Breast epithelium (tissue), 4 donors: ENCODE measurements at places on chromosomes 11 and 22.
A peak's percentile ranks its signal among the peaks of the same experiment; 100 is the strongest.

DNA sequence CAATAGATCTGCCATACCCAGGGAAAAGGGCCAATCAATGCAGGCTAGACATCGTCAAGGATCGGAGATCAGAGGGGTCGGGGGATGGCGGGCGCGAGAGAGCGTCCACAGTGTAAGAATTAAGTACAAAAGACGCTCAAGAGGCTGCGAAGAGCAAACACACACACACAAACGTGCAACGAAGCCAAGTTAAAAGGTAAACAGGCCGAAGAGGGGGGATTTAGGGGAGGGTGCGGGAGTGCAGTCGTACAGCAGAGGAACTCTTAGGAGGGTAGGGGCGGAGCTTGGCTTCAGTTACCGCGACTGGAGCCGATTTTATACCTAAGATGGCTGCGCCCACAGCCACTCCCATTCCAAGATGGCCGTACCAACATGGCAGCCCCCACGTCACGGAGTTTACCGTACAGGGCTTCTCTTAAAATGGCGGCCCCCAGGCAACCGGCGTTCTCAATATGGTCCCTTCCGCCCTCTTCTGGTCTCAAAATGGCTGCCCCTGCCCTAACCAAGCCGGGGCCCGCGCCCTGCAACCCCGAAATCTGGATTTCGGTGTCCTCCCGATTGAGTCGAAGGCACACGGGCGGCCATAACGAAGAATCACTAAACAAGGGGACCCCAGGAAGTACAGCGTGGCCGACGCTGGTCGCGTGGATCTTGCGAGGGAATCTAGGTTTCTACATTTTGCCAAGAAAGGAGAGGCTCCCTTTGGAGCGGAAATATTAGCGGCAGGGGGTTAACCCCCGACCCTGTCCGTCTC is 1.9 kb downstream of the GNG3 start:
- peak; percentile 99 for DNase-seq
- no peaks in the 10 kb centered on the region for H3K36me3 ChIP-seq
- H3K4me3 ChIP-seq: peak overlapping the region; percentile 85
- peak overlapping the region; percentile 96 for H3K27ac ChIP-seq
- H3K4me1 ChIP-seq: peaks cover 16% of the 10 kb centered on the region

DNA sequence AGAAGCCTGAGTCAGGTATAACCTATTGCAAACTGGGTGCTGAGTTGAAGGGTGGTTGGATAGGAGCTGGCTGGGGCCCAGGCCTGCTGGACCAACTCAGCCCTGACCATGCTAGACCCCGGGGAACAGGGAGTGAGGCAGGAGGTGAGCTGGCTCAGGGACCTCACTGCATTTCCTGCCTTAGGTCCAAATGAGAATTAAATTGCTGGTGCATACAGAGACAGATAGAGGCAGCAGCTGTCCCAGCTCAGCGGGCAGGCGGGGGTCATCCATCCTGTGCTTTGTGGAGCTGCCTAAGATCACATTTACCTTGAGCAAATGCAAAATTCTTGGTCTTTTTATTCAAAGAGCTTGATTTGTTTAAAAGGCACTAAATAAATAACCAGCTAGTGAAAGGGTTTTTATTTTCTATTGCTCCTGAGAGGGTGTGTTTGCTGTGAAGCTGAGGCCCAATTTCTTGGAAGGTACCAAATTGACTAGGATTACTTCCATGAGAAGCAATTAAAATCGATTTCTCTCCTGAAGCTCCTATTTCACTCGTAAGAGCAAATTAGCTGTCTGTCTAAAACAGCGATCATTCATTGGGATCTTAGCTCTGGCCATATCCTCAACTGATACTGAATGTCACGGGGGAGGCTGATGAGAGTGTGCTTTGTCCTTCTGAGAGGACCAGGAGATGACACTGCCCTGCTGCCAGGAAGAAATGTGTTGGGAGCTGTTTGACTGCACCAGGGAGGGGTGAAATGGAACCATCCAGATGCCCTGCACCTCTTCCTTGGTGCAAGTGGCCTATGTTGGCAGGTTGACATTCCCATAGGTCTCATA is 24.9 kb downstream of the USH1C start:
- H3K27ac ChIP-seq: no peak overlapping the region
- H3K4me1 ChIP-seq: no peaks in the 10 kb centered on the region
- no peaks in the 10 kb centered on the region for H3K27me3 ChIP-seq
- H3K36me3 ChIP-seq: no peaks in the 10 kb centered on the region

- DNase-seq: no peak
- H3K36me3 ChIP-seq: no peaks in the 10 kb centered on the region
- no peaks in the 10 kb centered on the region for H3K4me1 ChIP-seq
- no peaks in the 10 kb centered on the region for H3K27me3 ChIP-seq
Measured at GRCh38 chr11:27443746-27444507, 28.7 kb downstream of the LGR4 start.

DNA sequence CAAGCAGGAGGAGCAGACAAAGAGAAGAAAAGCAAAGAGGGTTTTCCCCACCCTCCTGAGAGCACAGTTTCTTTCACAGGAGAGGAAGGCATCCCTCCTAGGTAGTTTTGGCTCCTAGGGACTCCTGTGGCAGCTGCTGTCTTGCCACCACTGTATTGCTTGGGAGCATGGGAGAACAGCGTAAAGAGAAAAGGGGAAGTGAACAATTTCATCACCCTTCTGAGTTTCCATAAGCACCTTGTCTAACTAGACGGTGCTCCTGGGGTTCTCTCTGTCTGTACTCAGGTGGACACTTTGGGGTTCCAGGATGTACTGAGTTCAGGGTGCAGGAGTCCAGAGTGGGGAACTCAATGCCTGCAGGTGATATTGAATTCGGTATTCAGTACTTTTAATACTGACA is 1430.5 kb downstream of the TBC1D22A start:
- H3K27me3 ChIP-seq: no peaks in the 10 kb centered on the region
- H3K36me3 ChIP-seq: no peaks in the 10 kb centered on the region
- no peak for DNase-seq
- no peak overlapping the region for H3K27ac ChIP-seq
- no peaks in the 10 kb centered on the region for H3K4me1 ChIP-seq

DNA sequence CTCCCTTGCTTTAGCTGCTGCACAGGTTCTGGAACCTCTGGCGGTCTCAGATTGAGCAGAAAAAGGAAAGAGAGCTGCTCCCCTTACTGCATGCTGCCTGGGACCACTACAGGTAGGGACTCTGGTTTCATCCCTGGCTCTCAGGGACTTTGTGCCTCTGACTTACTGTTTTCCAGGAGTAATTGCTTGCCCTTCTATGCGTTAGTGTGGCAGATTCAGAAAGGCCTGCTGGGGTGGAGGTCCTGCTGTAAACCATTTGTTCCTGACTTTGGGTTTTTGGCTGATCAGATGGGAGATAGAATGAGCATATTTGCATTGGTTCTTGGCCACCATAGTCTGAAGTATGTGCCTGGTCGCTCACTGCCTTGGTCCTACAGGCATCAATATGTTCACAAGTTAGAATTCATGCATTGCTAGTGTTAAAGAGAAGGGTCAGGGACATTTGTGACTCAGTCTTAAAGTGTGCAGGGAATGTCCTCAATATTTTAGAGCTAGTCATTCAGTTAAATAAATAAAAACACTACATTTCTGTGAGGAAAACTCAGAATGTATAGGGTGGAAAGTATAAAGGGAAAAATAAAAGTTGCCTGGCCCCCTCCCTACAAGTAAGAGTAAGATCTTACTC is 78.0 kb downstream of the PISD start:
- H3K27ac ChIP-seq: no peak overlapping the region
- no peaks in the 10 kb centered on the region for H3K27me3 ChIP-seq
- no peaks in the 10 kb centered on the region for H3K36me3 ChIP-seq

GRCh38 chr11:46529095-46529905 is 64.5 kb downstream of the AMBRA1 start:
- DNase-seq: no peak
- H3K27ac ChIP-seq: no peak overlapping the region
- H3K36me3 ChIP-seq: no peaks in the 10 kb centered on the region
- no peak overlapping the region for H3K4me3 ChIP-seq
- no peaks in the 10 kb centered on the region for H3K4me1 ChIP-seq
- H3K27me3 ChIP-seq: no peaks in the 10 kb centered on the region

GRCh38 chr11:57323167-57323854 is 1.4 kb downstream of the TNKS1BP1 start:
- H3K4me3 ChIP-seq: peak overlapping the region; percentile 91
- no peak for DNase-seq
- H3K27ac ChIP-seq: peak overlapping the region; percentile 98
- H3K4me1 ChIP-seq: peaks cover 17% of the 10 kb centered on the region
- no peaks in the 10 kb centered on the region for H3K36me3 ChIP-seq

- no peaks in the 10 kb centered on the region for H3K27me3 ChIP-seq
- H3K4me3 ChIP-seq: no peak overlapping the region
- no peaks in the 10 kb centered on the region for H3K4me1 ChIP-seq
- no peak for DNase-seq
- no peaks in the 10 kb centered on the region for H3K36me3 ChIP-seq
Measured at GRCh38 chr22:49392247-49392646, 435.4 kb downstream of the BRD1 start.

GRCh38 chr22:24409707-24410106 is 17.7 kb upstream of the ADORA2A start:
- H3K27me3 ChIP-seq: no peaks in the 10 kb centered on the region
- H3K36me3 ChIP-seq: peaks cover 6% of the 10 kb centered on the region
- peaks cover 7% of the 10 kb centered on the region for H3K4me1 ChIP-seq
- DNase-seq: no peak
- no peak overlapping the region for H3K27ac ChIP-seq

- no peaks in the 10 kb centered on the region for H3K27me3 ChIP-seq
- H3K4me1 ChIP-seq: no peaks in the 10 kb centered on the region
- no peak for DNase-seq
- no peak overlapping the region for H3K4me3 ChIP-seq
- H3K36me3 ChIP-seq: no peaks in the 10 kb centered on the region
Measured at GRCh38 chr11:42840860-42841259, 470.9 kb upstream of the API5 start.

DNA sequence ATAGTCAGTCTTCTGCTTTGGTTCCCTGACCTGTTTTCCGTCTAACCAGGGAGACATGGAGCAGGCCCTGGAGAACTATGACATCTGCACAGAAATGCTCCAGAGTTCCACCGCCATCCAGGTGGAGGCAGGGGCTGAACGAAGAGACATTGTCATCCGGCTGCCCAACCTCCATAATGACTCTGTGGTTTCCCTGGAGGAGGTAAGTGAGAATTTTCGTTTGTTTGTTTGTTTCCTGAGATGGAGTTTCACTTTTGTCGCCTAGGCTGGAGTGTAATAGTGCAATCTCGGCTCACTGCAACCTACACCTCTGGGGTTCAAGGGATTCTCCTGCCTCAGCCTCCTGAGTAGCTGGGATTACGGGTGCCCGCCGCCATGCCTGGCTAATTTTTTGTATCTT is 52.9 kb downstream of the CABIN1 start:
- peaks cover 6% of the 10 kb centered on the region for H3K4me1 ChIP-seq
- H3K4me3 ChIP-seq: no peak overlapping the region
- H3K27me3 ChIP-seq: no peaks in the 10 kb centered on the region
- no peaks in the 10 kb centered on the region for H3K36me3 ChIP-seq
- no peak overlapping the region for H3K27ac ChIP-seq

DNA sequence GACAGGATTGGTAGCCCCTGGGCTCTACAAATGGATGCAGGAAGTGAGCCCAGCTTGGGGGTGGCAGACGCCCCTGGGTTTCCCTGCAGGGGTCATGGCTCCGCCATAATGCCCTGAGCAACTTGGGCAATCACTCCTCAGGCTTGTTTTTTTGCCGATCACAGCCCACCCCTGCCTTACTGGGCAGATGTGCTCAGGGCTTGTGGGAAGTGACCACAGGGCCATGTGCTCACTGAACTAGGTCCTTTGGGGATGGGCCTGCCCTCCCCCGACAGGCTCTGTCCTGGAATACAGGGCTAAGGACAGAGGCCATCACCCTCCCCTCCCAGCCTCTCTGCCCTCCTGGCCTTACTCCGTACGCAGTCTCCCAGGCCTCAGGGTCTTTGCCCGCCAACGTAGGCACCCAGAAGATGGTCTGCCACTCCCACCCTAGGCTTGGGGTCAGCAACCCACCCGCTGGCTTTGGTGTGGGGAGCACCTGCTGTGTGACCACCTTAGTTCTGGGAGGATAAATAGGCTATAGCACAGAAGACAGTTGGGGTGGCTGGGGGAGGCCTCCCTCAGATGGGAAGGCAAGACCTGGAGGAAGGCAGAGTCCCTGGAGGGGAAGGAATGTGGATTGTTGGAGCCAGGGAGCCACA is 3.8 kb downstream of the RPLP2 start:
- peaks cover 3% of the 10 kb centered on the region for H3K4me1 ChIP-seq
- H3K27ac ChIP-seq: peak overlapping the region; percentile 34
- no peaks in the 10 kb centered on the region for H3K27me3 ChIP-seq
- H3K36me3 ChIP-seq: no peaks in the 10 kb centered on the region
- DNase-seq: no peak
- H3K4me3 ChIP-seq: no peak overlapping the region

- H3K36me3 ChIP-seq: no peaks in the 10 kb centered on the region
- no peak overlapping the region for H3K27ac ChIP-seq
- no peaks in the 10 kb centered on the region for H3K4me1 ChIP-seq
- no peak for DNase-seq
- no peaks in the 10 kb centered on the region for H3K27me3 ChIP-seq
Measured at GRCh38 chr11:75269896-75270295, 29.3 kb downstream of the TPBGL start.

DNA sequence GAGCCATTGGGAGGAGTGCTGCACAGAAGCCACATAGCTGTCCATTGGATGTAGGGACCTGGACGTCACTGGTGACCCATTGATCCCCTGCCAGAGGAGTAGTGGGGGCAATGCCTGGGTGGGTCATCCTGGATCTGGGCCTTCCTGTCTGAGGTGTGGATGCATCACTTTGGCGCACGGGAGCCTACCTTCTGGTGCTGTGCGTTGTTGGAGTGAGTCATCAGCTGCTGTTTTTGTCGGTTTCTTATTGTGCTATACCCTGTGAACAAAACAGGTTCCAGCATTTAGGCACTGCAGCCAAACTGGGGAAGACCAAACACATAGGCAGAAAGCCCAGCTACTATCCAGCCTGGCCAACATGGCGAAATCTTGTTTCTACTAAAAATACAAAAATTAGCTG is 3.2 kb downstream of the TAF6L start:
- no peak overlapping the region for H3K4me3 ChIP-seq
- no peaks in the 10 kb centered on the region for H3K36me3 ChIP-seq
- no peaks in the 10 kb centered on the region for H3K27me3 ChIP-seq
- no peak overlapping the region for H3K27ac ChIP-seq
- DNase-seq: no peak

DNA sequence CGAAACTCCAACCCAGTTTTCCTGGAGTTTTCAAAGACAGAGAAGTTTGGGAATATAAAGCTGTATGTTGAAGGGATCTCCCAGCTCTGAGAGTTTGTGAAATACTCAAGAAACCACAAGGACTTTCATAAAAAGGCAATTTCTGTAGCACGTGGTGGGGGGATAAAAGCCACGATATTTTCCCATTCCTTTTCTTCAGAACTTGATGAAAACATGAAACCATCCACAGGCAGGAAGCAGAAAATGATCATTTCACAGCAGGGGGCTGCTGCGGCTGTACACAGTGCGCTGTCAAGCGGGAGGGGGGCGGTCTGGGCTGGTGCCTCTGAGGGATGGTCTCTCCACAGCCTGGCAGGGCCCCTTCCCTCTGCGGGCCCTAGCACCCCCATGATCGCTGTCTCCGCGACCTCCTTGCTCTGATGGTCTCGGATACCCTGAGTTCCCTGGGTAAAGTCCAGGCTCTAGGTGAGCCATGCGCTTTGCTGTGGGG is 423.2 kb downstream of the MN1 start:
- no peaks in the 10 kb centered on the region for H3K36me3 ChIP-seq
- DNase-seq: no peak
- H3K27me3 ChIP-seq: no peaks in the 10 kb centered on the region
- no peak overlapping the region for H3K27ac ChIP-seq
- no peaks in the 10 kb centered on the region for H3K4me1 ChIP-seq
- H3K4me3 ChIP-seq: no peak overlapping the region

- DNase-seq: no peak
- no peak overlapping the region for H3K27ac ChIP-seq
- H3K4me3 ChIP-seq: peak overlapping the region; percentile 45
Measured at GRCh38 chr11:35418282-35419183, 825 bp downstream of the SLC1A2 start.
